ENCODE measurements at places on chromosomes 13 and 19.

GRCh38 chr19:53908106-53908934 is 758 bp upstream of the CACNG7 start:
- H3K27ac ChIP-seq, result no peak overlapping the region
- H3K4me1 ChIP-seq, result no peaks in the 10 kb centered on the region
- peak; percentile 95 for DNase-seq
- H3K27me3 ChIP-seq, result peaks cover 55% of the 10 kb centered on the region

DNA sequence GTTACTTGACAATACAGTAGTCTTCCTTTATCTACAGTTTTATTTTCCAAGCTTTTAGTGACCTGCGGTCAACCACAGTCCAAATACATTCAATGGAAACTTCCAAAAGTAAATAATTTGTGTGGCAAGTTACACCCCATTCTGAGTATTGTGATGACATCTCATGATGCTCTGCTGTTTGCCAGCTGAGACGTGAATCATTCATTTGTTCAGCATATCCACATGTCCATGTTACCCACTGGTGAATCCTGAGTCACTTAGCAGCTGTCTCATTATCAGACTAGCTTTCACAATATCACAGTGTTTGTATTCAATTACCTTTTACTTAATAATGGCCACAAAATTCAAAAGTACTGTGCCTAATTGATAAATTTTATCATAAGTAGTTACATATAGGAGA is 179.8 kb downstream of the PRR20E start:
- H3K27me3 ChIP-seq, result no peaks in the 10 kb centered on the region
- no peak for DNase-seq
- H3K27ac ChIP-seq, result no peak overlapping the region

- no peak overlapping the region for H3K27ac ChIP-seq
- no peak overlapping the region for H3K4me3 ChIP-seq
- peak; percentile 93 for DNase-seq
- H3K4me1 ChIP-seq, result peaks cover 12% of the 10 kb centered on the region
- H3K36me3 ChIP-seq, result no peaks in the 10 kb centered on the region
Observed at GRCh38 chr19:19568802-19569756, 31.0 kb downstream of the CILP2 start.

DNA sequence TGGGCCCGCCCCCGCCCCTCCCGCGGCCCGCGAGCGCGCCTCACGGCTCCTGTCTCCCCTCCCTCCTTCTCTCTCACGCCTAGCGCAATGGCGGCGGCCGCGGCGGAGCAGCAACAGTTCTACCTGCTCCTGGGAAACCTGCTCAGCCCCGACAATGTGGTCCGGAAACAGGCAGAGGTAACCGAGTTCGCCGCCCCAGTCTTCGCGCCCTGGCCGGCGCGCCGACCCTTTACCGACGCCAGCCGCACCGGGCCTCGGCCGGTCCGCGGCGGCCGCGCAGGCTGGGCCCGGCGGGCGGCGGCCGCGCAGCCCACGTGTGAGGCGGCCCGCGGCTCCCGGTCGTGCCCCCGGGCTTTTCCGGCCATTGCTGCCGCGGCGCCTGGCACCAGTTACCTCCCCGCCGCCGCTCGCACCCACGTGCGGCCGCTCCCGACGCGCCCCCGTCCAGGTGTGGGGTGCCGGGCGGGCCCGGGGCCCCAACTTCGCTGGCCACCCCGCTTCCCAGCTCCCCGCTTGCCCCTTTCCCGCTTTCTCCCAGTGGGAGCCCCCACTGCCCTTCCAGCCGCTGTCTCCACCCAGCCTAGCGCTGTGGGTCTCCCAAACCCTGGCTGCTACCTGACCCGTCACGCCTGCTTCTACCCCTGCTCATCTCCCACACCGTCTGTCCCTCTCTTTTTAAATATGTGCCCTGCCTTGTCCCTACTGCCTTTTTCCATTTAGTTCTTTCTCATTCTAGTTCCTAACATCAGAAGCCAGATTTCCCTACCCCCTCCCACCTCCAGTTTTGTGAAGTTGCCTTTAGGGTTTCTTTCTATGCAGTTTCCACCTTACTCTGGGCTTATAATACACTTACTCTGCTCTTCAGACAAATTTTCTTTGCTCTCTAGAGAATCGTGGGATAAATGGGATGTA is 23.4 kb downstream of the IPO5 start:
- H3K4me1 ChIP-seq, result peaks cover 42% of the 10 kb centered on the region
- peak overlapping the region; percentile 79 for H3K27ac ChIP-seq
- H3K4me3 ChIP-seq, result peak overlapping the region; percentile 93
- peak; percentile 92 for DNase-seq
- H3K27me3 ChIP-seq, result no peaks in the 10 kb centered on the region

GRCh38 chr19:53600217-53600616 is 31.6 kb upstream of the DPRX start:
- H3K4me1 ChIP-seq, result no peaks in the 10 kb centered on the region
- no peak overlapping the region for H3K27ac ChIP-seq

DNA sequence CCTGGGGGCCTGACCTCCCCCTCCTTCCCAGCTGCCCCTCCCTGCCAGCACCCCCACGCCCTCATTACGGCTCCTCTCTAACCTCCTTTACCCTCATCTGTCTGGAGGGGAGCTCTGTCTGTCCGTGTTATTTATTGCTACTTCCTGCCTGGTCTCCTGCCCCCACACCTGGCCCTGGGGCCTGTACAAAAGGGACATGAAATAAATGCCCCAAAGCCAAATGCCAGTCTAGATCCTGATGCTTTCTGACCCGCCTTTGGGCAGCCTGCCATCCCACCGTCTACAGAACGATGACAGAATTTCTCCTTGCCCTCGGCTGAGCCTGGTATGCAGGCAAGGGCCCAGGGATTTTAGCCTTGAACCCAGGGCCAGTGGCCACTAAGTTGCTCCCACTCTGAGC is 15.4 kb upstream of the CD22 start:
- peak; percentile 35 for DNase-seq
- H3K27ac ChIP-seq, result no peak overlapping the region
- H3K4me1 ChIP-seq, result peaks cover 1% of the 10 kb centered on the region
- no peak overlapping the region for H3K4me3 ChIP-seq
- H3K27me3 ChIP-seq, result no peaks in the 10 kb centered on the region
- H3K36me3 ChIP-seq, result no peaks in the 10 kb centered on the region
